ENCODE measurements at places on chromosomes 3 and 15.
A peak's percentile ranks its signal among the peaks of the same experiment; 100 is the strongest.

DNA sequence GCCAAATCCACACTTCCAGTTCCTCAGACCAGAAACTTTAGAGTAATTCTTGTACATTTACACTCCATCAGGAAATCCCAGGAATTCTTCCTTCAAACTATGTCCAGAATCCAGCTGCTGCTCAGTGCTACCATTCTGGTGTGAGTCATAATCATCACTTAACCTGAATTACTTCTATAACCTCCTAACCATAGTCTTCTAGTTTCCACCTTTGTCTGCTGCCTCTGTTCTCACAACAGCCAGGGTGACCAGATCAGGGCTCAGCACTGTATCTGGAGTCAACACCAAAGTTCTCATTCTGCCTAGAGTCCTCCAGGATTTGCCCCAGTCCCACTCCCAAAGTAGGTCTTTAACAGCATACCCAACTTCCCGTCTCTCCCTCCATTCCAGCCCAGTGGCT lies 3.4 kb downstream of the CLDND1 start:
- DNase-seq: no peak

DNA sequence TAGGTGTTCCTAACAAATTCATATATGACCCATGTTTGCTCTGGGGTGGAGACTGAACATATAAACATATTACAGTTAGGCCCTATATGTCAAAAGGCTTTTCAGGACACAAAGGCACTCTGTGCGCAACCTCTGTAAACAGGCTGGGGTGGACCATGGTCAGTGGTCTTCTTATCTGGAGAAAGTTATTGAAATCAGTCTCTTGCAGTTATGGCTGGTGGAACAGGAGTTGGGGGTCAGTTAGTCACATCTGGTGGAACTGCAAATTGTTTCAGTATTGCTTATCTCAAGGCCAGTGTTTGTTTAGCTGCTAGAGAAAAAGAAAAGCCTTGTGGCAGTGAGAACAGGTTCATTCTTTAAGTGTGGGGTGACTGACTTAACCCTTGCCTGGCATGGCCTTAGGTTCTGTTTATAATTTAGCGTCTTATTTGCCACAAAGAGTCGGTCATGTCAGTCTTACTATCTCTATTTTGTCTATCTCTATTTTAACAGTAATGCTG lies 5.9 kb upstream of the GP9 start:
- no peak for DNase-seq

- no peak for DNase-seq
Observed at GRCh38 chr15:77915261-77915960, 162.1 kb downstream of the TBC1D2B start.

- DNase-seq: peak; percentile 83
Observed at GRCh38 chr3:17841190-17841828, 98.9 kb upstream of the TBC1D5 start.

DNA sequence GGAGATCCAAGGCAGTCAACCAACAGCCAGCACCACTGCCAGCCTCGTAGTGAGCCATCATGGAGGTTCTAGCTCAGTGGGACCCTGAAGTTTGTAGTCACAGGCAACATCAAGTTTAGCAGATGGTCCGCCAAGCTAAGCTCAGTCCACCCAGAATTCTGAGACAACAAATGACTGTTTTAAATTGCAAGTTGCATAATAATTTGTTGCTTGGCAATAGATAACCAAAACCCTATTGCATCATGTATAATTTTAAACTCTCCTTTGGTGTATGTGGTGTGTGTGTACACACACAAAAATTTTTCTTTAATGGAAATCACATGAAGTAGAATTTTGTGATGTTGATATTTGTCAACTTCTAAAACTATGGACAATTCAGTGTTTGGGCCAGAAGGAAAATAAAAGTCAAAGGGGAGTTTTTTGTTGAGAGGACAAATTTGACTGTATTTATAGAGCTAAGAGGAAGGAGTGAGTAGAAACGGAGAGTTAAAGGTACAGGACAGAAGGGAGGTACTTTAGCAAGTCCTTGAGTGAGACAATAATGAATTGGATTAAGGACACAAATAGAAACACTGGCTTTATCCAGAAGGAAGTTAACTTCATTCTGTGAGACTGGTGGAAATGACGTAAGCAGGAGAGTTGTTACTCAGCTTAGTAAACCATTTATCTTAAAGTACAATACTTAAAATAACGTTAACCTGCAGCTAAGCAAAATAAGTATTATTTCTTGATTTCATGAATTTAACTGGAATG lies 83.6 kb downstream of the NCEH1 start:
- no peak for DNase-seq

- no peak for DNase-seq
Observed at GRCh38 chr3:66856533-66856932, 141.6 kb upstream of the KBTBD8 start.

DNA sequence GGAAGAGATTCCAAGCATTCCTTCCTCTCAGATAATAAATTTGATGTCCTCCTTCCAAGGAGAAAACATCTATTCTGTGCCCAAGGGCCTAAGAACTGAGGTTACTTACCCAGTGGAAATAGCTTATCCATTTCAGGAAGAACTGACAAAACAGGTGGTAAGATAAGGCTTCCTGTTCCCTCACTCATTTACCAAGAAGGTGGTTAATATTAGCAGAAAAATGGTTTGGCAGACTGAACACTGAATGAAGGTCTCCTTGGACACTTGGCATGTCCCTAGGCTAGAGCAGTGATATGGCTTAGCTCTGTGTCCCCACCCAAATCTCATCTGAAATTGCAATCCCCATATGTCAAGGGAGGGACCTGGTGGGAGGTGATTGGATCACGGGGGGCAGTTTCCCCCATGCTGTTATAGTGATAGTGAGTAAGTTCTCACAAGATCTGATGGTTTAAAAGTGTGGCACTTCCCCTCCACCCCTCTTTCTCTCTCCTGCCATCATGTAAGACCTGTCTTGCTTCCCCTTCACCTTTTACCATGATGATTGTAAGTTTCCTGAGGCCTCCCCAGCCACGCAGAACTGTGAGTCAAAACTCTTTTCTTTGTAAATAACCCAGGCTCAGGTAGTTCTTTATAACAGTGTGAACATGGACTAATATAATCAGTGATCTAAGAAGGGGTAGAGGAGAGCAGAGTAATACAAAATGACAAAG lies 127.4 kb downstream of the ST8SIA2 start:
- no peak for DNase-seq

DNA sequence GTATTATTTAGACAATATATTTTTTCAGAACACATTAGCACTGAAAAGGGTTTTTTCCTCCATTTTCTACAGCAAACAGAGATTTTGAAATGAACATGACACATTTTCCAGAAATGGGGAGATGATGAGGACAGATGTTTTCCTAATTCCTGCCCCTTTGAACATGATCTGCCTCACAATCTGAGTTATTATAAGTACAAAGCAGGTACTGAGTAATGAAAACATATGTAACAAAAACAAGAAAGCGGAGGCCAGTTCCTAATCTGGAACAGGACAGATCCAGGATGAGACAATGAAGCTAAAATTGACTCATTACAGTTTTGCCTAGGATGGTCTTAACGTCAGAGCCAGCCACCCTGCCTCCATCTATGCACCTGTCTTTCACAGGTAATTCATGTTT lies 642.8 kb upstream of the NR2F2 start:
- no peak for DNase-seq

- DNase-seq: no peak
Observed at GRCh38 chr3:112134335-112135124, 1.5 kb upstream of the GCSAM start.

DNA sequence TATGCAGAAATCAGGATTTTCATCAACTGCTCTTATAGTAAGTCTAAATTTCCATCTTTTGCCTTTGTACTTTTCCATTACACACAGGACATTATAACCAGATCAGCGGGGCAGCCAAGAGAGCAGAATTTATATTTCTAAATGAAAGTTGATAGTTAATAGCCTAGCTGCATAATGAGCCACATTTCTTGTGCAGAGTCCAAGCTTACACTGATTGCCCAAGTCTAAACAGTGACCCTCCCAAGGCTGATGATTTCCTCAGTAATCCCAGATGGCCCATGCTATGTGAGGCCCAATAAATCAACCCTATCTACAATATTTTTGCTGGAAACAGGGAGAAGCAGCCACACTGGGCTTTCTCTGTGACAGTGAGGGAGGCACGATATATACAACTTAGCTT lies 475.8 kb upstream of the KCNMB2 start:
- DNase-seq: no peak

DNA sequence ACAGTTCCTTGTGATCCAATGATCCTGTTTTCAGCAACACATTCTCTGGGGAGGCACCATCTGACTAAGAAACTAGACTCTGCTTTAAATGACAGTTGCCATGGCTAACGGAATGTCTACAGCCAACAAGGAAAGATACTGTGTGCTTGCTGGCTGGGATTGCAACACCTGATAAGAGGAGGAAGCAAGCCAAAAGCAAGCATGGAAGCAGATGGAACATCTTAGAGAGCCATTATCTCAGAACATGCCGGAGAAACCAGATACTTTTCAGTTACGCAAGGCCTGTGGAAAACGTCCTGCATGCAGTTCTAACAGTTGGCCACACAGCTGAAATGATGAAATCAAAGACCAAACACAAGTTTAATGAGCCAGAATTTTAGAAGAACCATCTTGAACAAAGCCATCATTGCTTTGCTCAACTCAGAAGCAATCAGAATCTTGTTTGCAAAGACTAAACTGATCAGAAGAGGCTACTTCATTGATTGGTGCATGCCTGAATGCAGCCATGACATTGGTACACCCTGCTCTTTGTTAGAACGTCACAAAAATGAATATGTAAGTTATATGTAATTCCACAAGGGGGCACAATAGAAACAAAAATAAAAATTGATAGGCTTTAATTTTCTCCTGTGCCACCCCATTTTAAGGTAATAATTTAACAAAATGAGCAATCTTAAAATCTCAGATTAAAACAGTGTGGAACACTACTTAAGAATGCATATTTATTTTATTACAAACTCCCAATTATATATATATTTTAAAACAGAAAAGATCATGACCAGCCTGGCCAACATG lies 50.8 kb downstream of the GXYLT2 start:
- DNase-seq: no peak

Data from stimulated activated CD4-positive, alpha-beta T cell treated with anti-CD3 and anti-CD28 coated beads, Interleukin-2, amount 100 ng/mL, for 48 hours (primary cell).